ENCODE measurements at places on chromosomes 4 and X. TPM values are rescaled to one million over a fixed set of nuclear protein-coding genes. Genes with fewer than 3 reads are reported as not detected.

The P2RY10 gene
- not detected for total RNA-seq

The SPIN2A gene
- 0.87 TPM for total RNA-seq

The GLOD5 gene
- not detected for total RNA-seq

The CHRDL1 gene
- total RNA-seq = 3.2 TPM

The HMX1 gene
- 0.37 TPM for total RNA-seq

The HOPX gene
- not detected for total RNA-seq

The PDGFRA gene
- 177 TPM for total RNA-seq

The SASH3 gene
- 3.5 TPM for total RNA-seq

The ADGRG4 gene
- total RNA-seq = not detected

All from stomach (tissue), 19 donors.